Stimulated activated CD8-positive, alpha-beta memory T cell treated with anti-CD3 and anti-CD28 coated beads, Interleukin-4, amount 100 ng/mL, for 48 hours (primary cell): ENCODE measurements at places on chromosomes 1 and 21.

DNA sequence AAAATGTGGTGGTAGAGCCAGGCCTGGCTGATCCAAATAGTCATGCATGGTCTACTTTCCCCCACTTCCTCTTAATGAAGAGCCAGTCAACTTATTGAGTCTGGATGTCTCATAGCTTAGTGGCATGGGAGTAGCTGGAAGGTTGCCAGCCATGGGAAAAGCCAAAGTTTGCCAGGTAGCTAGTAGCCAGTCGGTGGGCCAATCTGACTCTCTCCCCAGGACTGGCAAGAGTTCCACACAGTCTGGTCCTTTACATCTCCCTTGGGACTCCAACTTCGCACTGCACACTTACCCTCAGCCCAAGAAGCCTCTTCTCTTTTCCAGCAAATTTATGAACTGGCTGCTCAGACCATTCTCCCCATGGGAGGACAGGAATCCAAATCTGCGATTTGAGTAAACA is 8.3 kb downstream of the WARS2 start:
- no peak for DNase-seq

DNA sequence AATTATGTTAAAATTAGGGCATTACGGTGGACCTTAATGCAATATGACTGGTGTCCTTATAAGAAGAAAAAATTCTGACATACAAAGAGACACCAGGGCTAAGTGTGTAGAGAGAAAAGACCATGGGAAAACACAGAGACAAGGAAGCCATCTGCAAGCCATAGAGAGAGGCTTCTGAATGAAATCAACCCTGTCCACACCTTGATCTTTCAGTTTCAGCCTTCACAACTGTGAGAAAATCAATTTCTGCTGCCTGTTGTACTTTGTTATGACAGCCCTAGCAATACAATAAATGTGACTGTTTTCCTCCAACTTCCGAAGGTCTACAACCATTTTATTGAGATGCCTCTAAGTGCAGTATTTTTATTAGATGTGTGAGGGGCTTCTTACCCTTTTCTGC is 1407.2 kb downstream of the MRPL39 start:
- no peak for DNase-seq

DNA sequence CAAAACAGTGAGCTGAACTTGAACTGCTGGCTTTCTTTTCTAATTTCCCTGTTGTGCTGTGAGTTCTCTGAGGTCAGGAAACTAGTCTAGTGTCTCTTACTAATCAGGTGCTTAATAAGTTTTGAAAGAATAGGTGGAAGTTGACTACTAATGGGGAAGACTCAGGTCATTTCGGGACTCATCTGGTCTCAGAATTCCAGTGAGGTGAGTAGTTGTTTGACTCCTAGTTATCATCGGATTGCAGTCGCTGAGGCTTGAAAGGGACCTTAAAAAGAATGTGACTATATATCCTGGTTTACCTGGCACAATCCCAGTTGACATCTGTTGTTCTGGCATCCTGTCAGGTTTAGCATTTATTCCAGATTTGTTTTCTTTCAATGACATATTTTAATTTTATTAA is 81.4 kb upstream of the SPAG17 start:
- DNase-seq = no peak

DNA sequence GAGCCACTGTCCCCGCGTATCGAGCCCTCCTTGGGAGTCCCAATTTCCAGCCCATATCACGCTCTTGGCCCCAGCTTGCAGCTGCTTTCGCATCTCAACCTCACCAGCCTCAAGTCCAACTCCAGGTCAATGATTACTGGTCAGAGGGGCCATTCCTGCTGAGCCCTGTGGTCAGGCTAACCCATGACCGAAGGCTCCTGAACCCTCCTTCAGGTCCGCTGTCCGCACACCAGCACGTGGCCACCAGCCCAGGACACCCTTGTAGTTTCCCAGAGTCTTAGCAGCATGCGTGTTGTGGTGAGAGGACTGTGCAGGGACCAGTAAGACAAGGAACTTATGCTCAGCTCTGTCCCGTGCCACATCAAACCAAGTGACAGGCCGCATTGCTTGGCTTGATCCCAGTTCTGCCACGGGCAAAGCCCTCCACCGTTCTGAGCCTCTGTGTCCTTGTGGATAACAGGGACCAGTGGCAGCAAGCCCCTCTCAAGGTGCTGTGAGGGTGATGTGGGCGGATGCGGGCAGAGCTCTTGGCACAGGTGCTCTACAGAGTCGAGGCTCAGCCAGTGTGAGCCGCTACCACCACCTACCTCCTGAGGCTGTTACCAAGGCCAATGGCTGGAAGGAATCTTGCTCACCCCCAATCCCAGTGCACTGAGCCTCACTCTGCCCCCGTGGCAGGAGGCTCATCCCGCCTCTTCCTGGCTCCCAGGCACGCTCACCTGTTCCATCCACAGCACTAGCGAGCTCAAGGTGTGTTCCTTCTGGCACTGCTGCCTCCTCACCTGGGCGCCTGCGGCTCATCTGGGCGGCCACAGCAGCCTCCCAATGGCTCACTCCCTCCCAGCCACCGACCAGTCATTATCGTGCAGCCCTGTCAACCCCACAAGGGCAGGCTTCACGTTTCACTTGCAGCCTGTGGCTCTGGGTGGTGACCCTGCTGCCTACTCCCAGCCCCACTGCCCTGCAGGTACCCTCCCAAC is 20.4 kb downstream of the KRTAP10-1 start:
- no peak for DNase-seq

DNA sequence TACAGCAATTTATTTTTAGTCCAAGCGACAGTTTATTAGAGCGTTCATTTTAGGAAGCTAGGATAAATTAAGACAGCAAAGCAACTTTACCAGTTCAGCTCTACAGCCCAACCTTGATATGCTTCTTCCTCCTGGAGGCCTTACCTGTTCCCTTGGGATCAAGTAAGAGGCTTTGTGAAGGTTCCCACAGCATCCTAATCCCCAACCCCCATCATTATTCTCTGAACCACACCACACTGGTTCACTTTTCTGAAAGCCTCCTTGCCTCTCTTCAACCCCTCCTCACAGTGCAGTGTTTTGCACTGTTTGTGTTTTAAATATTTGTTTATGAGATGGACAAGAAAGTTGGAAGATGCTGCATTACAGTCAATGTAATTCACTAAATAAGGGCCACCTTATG is 126.3 kb upstream of the CXADR start:
- DNase-seq = no peak

GRCh38 chr1:30307182-30307581 is 416.2 kb downstream of the MATN1 start:
- no peak for DNase-seq

- peak; percentile 17 for DNase-seq
Measured at GRCh38 chr1:24878775-24879742, 51.0 kb downstream of the RUNX3 start.

DNA sequence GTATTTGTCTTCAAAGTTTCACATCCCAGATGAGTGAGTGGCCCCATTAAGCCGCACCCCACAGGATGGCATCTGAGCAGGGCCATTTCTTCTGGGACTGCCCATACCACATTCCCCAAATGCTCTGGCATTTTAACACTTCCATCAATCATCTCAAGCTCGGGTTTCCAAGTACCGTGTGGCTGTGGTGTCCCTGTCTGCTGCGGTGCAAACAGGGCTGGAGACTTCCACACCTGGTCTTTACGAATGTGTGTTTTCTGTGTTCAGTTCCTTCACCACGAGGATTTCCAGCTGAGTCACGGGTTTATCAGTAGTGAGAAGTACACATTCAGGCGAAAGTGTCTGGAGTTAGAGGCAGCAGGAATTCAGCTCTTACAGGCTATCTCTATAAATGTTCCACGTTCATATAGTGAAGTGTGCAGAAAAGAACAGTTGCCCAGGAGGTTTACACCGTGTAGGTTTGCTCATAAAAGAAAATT is 195.2 kb downstream of the RHOU start:
- DNase-seq = no peak

- no peak for DNase-seq
Measured at GRCh38 chr1:240149484-240150094, 57.9 kb downstream of the FMN2 start.

GRCh38 chr1:111203681-111204200 is 3.3 kb upstream of the DENND2D start:
- peak; percentile 91 for DNase-seq

- no peak for DNase-seq
Measured at GRCh38 chr1:150110116-150110515, 39.6 kb upstream of the PLEKHO1 start.

DNA sequence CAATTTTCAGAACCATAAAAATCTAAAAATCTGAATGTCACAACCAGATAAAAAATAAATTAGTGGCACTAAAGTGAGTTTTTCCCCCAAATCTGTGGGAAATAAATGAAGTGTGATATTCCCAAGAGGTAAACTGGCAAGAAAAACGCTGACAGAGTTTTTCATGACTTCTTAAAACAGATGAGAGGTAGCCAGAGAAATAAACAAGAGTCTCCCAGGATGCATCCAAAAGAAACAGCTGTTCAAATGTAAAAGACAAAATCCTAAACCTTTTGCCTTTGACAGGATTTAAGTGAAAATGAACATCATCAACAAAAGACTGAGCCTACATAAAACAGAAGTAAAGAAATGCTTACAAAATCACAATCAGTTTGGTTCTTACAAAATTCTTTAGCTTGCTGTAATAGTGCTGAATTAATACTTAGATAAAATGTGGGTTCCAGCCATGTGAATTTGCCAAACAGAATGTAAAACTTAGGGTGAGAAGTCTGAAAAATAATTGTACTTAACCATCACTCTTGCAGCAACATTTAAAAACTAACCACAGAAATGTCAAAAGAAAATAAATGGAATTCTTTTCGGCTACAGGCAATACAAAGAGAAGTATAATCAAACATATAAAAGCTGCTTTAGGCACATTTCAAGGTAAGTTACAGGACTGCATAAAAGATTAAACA is 133.6 kb downstream of the EIF4G3 start:
- no peak for DNase-seq

GRCh38 chr1:210441028-210441427 is 112.3 kb downstream of the HHAT start:
- DNase-seq = no peak

- no peak for DNase-seq
Measured at GRCh38 chr1:2187619-2188018, 7.0 kb downstream of the FAAP20 start.

- no peak for DNase-seq
Measured at GRCh38 chr1:59703226-59703917, 111.4 kb upstream of the HOOK1 start.

DNA sequence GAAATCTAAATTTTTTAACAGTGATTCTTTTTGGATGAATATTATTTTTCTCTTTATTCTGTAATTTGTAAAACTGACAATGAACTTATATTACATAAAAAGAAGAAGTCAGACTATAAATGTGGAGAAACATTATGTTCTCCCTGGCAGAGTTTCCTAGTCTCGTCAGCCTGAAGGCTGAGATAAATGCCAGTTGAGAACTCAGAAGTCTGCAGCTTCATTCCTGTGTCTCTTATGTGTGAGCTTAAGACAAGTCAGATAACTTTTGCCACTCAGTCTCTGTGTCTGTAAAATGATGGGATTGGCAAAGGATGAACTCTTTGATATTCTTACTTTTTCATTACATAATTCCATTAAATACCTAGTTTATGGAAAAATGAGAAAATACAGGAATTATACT is 568.8 kb upstream of the ZRANB2 start:
- no peak for DNase-seq

DNA sequence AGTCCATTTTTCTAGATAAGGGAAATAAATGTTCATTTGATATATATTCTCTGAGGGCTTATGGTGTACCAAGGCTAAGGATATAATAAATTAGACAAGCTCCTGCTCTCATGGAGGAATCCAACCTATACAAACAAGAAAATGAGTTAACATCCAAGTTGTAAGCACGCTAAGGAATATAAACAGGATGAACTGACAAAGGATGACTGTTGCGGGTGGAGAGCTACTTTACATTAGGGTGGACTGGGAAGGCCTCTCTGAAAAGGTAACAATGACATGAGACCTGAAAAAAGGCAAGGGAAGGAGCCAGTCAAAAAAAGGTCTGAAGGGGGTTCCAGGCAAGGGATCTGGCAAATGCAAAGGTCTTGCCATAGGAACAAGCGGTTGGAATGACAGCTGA is 3.1 kb downstream of the BCAR3 start:
- no peak for DNase-seq

DNA sequence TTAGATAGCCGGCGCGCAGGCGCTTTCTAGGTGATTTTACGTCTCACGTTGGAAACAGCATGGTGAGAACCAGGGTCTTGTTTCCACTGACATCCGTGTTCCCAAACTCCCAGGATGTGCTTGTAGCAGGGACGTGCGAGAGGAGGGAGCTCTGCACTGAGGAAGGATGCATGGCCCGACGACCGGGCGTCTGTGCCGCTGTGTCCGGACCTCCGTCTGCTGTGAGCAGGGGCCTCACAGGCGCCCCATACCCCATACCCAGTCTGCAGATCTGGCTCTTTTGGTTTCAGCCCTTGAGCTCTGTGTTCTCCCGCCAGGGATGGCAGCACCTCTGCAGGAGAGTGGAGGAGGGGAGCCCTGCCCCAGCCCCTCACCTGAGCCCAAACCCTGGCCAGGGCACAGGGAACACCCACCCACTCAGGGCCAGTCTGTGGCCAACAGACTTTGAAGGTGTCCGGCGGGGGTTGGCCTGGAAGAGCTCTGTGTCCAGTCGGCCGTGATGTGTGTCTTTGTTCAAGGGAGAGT is 67.2 kb upstream of the COL6A1 start:
- no peak for DNase-seq

DNA sequence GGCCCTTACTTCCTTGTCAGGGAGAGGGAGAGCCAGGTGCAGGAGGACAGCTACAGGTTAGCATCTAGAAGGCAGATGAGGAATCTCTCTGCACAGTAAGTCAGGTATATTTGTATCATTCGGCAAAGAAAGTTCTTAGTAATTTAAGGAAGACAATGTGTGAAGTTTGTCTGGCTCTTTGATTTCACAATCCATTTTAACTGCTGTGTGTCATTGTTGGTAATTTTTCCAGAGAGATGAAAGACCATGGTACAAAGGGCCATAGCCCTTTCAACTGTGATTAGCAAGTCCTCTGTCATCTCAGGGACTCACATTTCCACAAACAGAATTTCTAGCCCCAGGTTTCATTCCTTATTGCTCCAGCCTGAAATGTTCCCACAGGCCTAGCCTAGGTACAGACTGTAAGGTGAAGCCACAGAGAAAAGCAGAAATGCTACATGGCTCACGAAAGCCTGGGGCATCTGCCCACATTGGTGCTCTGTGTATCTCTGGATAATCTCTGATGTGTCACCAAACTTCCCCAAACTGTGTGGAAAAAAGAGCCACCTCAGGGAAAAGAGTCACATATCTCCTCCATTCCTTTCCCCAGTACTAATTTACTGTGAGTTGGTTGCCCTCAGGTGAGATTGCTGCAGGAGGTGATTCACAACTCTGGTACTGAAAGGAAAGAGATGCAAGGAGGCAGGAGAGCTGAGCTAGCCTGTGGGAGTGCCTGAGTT is 70.6 kb downstream of the SYT6 start:
- no peak for DNase-seq
